ENCODE measurements at places on chromosomes 3 and 15.

DNA sequence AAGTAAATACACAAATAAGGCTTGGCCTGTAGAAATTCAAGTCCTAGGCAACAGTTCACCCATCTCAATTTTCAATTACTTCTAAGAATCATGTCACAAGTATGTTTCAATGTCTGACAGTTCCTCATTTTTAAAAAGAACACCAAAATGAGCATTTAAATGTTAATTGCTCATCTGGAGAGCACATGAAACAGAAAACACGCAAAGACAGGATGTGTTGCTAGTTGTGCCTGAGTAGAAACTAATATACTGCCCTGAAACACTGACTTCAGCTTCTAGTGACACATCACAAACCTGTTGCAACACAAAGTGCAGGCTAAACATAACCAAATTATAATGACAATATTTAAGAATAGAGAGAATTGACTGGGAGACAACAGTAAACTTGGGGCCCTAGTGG, 167.3 kb upstream of the THBS1 start:
- no peak for DNase-seq

DNA sequence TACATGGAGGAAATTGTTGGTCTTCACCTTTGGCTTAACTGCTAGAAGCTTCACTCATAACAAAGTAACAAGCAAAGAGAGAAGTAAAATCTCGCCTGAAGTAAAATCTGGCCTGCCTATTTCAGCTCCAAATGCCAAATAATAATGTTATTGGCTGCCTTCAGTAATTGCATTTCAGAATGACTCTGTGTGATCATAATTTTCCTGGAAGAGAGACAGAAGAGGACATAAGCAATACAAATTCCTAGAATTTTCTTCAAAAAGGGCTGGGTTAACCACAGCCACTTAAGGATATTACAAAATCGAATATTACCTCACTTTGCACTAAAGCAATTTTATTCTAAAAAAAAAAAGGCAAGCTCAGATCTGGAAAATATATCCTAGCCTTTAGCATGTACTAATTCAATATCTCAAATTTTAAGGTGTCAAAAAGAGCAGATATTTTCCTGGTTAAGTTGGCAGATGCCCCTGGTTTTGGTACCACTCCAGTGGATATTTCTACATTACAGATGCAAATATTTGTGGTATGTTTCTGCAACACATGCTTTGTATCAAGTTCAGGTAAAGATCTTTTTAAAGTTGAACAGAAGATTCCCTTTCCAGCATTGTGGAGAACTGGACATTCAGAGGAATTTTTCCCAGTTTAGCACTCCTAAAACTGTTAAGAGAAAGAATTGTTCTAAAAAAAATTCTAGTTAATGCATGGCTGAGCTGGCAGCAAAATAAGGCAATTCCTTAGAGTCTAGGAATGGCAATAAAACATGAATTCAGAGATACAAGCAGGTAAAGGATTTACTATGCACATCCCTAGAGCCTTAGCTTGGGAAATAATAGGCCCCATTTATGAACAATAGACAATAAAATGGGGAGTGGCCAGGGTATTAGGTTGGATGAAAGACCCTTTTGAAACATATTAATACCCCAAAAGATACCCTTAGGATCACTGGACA, 116.7 kb downstream of the STAC start:
- no peak for DNase-seq

DNA sequence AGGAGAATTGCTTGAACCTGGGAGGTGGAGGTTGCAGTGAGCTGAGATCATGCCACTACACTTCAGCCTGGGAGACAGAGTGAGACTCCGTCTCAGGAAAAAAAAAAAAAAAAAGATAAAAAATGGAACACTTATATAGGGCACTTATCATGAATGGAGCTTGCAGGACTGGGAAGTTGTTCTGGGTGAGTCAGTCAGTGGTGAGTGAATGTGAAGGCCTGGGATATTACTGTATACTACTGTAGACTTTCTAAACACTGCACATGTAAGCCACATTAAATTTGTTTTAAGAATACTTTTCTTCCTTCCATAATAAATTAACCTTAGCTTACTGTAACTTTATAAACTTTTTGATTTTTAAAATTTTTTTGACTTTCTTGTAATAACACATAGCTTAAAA, 59.8 kb downstream of the SFMBT1 start:
- DNase-seq: no peak

- no peak for DNase-seq
These were observed 315.1 kb upstream of the MME start for GRCh38 chr3:154764856-154765640.

GRCh38 chr3:138034918-138035317, 25.0 kb downstream of the CLDN18 start:
- no peak for DNase-seq

DNA sequence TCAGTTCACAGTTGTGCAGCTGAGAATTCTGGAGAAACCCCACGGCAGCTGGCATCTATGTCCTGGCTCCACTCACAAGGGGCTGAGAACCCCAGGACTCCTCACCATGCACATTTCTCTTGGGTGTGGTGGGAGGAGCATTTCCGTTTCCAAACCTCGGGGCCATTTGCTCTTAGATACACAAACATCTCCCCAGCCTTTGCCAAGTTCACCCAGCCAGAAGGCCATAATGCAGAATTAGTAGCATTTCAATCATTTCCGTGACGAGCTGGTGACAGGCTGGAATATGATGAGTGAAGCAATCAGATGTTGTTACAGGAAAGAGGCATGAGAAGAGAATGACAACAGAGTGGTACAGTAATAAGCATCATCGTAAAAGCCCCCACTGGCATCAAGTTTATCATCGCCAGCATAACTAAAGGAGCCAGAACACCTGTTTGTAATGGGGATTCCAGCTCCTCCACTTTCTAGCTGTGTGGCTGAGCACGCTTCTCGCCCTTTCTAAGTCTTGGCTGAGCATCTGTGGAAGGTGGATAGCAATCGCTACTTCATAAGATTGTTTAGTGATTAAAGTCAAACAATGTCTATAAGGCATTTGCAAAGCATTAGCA, 82.0 kb downstream of the LIPC start:
- DNase-seq: no peak

DNA sequence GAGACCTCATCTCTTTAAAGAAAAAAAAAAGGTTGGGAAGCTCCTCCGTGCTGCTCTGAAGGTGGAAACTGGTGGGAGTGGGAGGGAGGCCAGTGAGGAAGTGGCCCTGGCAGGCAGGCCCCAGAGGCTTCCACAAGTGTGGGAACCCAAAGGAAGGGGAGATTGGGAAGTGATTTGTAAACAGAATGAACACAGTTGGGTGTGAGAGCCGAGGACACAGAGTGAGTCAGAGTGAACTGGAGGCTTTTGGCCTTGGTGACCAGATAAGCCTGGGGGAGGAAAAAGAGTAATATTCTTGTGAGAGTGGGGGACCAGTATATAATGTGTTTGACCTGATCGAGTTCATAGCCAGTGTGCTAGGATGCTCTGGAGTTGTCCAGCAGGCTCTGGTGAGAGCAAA, 23.0 kb downstream of the MKRN2 start:
- no peak for DNase-seq

- no peak for DNase-seq
These were observed 62.8 kb upstream of the LEKR1 start for GRCh38 chr3:156763386-156763785.

DNA sequence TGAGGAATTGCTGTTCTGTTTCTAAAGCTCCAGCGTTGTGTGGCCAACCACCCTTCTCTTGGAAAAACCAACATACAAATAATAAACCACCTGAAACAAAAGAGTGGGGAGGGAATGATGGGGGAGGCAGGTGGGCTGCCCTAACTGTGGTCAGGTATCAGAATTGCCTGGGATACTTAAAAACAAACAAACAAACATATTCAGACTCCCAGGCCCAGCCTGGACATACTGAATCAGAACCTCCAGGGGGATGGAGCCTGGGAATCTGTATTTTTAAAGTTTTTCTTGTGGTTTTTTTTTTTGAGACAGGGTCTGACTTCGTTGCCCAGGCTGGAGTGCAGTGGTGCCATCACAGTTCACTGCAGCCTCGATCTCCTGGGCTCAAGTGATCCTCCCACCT, 4.4 kb downstream of the SLC6A6 start:
- DNase-seq: no peak

DNA sequence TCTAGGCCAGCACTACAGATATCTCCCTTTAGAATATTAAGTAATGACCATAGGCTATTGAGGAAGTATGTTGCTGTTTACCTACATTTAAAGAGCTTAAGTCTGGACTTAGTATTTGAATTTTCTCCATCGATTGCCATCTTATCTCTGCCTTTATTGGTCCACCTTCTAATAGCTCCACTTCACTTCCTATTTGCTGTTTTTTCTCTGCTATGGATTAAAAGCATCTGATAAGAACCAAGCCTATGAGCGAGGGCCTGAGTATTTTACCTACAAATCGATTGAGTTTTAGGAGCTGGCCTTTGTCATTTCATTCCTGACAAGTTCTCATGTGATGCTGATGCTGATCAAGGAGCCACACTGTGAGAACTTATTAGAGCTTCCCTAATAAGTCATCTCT, 52.6 kb upstream of the AKAP13 start:
- DNase-seq: no peak

- no peak for DNase-seq
These were observed 17.6 kb downstream of the GPR87 start for GRCh38 chr3:151299006-151299405.

DNA sequence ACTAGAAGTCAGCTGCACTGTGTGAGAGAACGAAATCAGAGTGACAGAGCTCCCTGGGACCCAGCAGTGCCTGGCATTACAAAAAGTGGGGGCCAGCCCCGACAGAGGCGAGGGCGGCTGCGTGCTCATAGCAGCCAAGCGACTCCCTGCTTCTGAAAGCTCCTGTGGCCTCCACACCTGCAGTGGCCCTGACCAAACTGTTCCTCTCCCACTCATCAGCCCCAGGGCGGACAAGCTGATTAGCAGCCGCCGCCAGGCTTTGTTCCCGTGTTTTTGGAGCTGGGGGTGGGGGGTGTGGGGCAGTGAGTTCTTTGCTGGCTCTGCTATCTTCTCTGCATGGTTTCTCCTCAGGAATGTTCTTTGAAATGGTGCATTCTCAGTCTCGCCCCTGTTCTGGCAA, 58.1 kb downstream of the DGKG start:
- DNase-seq: no peak

Measured in retina (tissue), 1 donor.